ENCODE measurements at places on chromosomes 3 and 15. TPM values are rescaled to one million over a fixed set of nuclear protein-coding genes. Genes with fewer than 3 reads are reported as not detected.

The GRM7 gene
- not detected for total RNA-seq

The ZMYND10 gene
- total RNA-seq = 0.92 TPM

The SLC12A1 gene
- total RNA-seq = not detected

The PSTPIP1 gene
- not detected for total RNA-seq

The MESP1 gene
- 2.7 TPM for total RNA-seq

The ECE2 gene
- total RNA-seq = not detected

Measured in epithelial cell of proximal tubule (primary cell).